ENCODE measurements at places on chromosomes 2 and 18.

DNA sequence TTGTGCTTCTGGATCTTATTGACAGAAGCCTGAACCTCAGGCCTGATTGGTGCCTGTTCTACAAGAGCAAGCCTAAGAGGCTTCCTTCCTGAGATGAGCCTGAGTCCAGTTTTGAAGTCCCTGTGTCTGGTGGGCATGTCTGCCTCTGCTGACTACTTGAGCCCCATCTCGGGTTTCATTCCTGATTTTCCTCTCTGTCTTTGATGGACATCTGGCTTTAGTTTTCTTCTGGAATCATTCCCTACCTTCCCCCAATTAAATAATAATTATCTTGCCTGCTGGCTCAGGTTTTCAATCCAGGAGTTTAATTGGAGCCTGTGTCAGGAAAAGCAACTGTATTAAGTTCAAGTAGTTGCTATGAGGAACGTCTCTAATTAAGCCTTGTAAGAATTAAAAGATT is 135.5 kb upstream of the MC4R start:
- DNase-seq: no peak

- DNase-seq: no peak
Measured at GRCh38 chr2:10225291-10226037, 77.2 kb upstream of the HPCAL1 start.

DNA sequence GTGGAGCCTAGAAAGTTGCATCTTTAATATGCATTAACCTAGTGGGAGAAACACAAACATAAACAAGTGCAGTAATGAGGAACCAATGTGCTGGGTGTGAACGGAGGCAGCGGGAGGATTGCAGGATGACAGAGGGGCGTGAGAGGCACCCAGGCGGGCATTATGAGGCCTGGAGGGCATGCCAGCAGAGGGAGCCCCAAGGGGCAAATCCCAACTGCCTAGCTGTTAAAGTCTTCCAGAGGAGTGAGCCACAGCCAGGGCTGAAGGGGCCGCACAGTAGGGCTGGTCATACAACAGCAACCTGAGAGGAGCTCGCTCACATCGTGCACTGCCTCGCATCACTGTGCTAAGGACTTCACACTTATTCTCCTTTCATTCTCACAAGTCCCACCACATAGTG is 13.3 kb upstream of the PRELID3A start:
- peak; percentile 21 for DNase-seq

DNA sequence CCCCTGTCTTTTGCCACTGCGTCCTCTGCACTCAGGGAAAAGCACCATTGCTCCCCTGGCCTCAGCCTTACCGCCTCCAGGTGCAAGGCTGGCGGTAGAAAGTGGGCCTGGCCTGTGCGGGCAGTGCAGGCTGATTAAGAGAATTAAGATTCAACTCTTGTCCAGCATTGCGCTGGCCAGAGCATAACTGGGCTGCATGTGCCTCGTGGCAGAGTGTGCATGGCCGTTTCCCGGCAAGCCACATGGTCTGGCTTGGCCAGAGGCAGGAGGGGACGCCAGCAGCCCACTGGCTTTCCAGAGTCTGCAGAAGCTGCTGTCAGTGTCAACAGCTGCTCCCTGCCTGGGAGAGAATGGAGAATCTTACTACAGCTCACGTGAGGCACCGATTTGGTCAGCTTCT is 12.3 kb downstream of the NTSR2 start:
- DNase-seq: no peak

- no peak for DNase-seq
Measured at GRCh38 chr2:28068088-28068487, 177.6 kb downstream of the BABAM2 start.

DNA sequence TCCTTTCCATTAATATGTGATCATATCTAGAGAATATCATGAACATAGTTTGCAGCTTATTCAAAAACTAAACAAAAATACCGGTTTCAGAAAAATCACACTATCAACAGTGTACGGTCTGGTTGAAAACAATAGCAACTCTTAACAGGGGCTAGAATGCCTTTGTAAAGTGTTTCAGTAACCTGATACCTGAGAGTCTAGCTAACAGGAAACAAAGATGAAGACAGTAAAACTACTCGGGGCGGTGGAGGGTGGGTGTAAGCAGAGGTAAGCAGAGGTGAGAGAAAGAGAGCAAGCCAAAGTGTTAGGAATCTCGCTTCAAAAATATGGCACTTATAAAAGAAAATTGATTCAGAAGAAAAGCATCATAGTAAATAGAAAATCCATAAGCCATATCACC is 109.0 kb upstream of the RGPD4 start:
- DNase-seq: no peak

- no peak for DNase-seq
Measured at GRCh38 chr2:44543773-44544725, 182.3 kb downstream of the CAMKMT start.

DNA sequence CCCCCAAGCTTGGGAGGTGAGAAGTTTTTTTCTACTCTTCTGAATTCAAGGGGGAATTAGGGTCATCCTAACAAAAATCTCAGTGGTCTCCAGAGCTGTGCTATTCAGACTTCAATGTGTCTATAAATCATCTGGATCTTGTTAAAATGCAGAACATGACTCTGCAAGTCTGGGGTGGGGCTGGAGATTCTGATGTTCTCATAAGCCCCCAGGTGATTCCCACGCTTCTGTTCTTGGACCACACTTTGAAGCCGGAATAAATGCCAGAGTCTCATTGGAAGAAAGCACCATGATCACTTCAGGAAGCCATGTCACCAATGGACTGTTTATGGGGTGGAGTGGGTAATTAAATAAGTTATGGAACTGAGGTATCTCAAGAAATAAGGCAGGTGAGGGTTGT is 22.2 kb upstream of the SLC16A14 start:
- no peak for DNase-seq

DNA sequence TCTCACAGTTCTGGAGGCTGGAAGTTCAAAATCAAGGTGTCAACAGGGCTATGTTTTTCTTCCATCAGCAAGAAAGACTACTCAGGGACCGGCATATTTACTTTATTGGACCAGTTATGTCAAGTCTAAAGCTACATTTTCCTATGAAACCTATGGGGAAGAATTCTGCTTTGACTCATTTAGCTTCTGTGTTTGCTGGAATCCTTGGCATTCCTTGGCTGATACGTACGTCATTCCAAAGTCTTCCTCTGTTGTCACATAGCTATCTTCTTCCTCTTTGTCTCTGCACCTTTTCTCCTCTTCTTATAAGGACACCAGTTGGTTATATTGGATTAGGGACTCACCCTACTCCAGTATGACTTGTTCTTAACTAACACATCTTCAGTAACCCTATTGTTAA is 137.4 kb upstream of the FBXO11 start:
- DNase-seq: no peak

DNA sequence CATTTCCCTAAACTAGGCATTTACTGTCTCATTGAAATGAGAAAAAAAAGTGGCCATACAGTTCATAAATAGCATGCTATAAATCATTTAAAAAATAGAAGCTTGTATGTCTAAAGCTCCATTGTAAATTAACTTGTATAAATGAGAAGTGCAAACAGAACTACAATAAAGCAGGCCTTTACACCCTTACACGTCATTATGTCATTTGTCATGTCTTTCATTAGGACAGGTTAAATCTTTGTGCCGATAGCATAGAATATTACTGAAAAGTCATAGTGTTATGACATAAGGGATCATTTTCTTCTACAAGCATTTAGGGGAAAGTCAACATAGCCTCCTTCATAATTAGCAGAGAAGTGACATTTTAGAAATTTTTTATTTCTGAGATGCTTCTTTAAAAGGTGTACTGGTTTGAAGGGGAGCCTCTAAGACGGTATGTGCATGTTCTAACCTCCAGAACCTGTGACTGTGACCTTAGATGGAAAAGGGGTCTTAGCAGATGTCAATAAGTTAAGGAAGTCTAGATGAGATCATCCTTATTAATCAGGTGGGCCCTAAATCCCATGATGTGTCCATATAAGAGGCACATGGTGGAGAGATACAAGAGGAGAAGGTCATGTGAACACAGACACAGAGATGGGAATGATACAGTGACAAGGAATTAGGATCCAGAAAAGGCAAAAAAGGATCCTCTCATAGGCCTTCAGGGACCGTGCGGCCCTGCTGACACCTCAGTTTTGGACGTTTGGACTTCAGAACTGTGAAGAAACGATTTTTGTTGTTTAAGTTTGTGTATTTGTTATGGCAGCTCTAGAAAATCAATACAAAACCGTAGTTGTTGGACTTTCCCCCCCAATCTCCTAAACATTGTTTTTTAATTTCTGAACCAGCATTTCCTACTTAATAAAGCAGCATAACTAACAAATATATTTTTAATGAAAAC is 863.7 kb downstream of the MBD2 start:
- no peak for DNase-seq

DNA sequence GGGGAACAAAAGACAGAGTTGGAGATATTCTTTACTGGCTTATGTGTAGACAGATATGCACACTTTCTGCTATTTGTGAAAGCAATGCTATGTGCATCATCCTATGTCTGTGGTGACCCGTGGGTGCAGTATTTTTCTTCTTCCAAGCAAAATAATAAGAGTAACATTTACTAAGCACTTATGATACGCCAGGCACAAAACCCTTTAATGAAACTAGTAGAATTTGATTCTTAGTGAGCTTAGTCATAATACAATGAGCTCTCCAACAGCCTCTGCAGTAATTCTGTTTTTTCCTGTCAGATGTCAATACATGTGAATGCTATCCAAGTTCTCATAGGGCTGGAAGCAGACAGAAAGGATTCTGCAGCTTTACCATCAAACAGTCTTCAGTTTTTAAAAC is 130.6 kb downstream of the RAD51AP2 start:
- DNase-seq: no peak

- no peak for DNase-seq
Measured at GRCh38 chr2:13524492-13524891, 807.8 kb downstream of the TRIB2 start.

DNA sequence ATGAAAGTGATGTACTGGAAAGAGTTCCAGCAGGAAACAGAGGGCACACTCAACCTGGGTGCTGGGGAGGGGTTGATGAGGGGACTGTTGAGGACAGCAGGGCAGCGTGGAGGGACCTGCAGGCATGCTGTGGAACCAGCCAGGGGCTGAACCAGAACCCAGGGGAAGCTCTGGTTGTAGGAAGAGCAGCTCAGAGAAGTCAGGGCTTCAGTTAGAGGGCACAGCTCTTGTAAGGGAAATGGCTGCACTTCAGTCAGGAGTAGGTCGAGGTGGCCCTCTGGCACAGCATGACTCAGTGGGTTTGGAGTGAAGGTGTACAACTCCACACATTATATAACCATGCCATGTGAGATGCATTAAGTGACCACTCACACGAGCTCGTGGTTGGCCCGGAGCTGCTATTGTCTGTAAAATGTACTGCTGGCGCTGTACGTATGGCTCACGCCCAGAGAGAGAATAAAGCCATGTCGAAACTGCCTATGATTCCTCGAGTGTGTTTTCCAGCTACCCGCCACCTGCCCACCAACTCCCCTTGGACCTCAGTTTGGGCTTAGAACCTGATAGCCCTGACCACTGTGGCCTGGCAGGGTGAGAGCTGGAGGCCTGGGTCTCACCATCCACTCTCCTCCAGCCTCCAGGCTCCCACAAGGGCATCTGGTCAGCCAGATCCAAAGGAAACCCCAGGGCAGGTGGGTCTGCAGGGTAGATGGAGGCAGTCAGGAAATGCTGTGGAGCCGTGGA is 136.5 kb upstream of the HS6ST1 start:
- DNase-seq: no peak

- peak; percentile 11 for DNase-seq
Measured at GRCh38 chr2:217864963-217865772, 137.6 kb downstream of the TNS1 start.

GRCh38 chr2:241191081-241191480 is 2.6 kb downstream of the ANO7 start:
- DNase-seq: no peak

GRCh38 chr2:191892391-191892790 is 45.5 kb upstream of the CAVIN2 start:
- no peak for DNase-seq

DNA sequence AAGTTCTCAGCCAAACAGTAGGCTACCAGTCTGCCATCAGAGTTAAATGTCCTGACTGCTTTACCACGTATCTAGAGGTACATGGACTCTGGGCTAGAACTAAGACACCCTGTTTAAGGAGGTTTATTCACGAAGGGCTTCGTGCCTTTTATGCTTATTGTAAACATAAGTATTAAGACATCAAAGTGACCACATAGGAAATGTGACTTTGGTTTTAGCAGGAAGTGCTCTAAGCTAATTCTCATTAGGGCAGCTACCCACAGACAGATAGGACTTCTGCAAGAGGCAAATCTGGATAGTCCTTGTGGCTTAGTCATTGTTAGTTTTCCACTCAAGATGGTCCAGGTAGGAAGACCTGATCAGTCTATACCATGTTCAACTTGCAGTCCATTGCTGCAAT is 233.3 kb upstream of the MGAT5 start:
- DNase-seq: no peak

- DNase-seq: no peak
Measured at GRCh38 chr2:21281384-21281783, 157.6 kb downstream of the TDRD15 start.

DNA sequence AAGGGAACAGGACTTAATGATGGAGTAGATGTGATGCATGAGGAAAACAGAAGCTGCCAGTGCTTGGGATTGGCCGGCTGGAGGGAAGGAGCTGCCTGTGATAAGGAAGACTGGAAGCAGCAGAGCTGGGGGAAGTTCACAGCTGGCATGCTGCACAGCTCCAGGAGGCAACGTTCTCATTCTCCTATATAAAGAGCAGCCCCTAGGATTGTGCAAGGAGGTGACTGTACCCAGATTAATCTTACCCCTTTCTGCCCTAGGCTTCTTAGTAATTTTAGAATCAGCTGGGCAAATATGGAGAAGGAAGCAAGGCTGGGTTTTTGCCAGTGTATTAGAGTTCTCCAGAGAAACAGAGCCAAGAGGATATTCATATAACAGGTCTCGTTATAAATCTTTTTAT is 155.8 kb downstream of the ALPK2 start:
- DNase-seq: no peak

DNA sequence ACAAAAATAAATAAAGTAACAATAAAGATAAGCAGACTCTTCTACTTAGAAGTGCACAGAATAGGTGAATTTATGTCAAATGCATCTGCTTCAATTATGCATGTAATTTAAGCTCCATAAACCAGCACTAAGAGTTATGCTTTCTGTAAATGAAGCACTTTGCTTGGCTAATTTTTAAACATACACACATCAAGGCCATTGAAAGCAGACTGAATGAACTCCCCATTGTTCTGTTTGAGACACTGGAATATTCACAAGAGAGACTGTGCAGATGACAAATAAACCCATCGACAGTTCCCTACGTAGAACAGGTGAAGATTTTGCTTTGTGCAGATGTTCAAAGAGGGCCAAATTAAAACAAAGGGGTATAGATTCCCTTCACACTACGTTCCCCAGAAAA is 133.4 kb downstream of the PID1 start:
- DNase-seq: no peak

Data from stimulated activated naive CD8-positive, alpha-beta T cell treated with anti-CD3 and anti-CD28 coated beads, Interleukin-15, Interleukin-2, amounts not matched to agents 100 U/mL and 50 U/mL, for 24 hours (primary cell).